ENCODE measurements at places on chromosomes 11 and 22.

DNA sequence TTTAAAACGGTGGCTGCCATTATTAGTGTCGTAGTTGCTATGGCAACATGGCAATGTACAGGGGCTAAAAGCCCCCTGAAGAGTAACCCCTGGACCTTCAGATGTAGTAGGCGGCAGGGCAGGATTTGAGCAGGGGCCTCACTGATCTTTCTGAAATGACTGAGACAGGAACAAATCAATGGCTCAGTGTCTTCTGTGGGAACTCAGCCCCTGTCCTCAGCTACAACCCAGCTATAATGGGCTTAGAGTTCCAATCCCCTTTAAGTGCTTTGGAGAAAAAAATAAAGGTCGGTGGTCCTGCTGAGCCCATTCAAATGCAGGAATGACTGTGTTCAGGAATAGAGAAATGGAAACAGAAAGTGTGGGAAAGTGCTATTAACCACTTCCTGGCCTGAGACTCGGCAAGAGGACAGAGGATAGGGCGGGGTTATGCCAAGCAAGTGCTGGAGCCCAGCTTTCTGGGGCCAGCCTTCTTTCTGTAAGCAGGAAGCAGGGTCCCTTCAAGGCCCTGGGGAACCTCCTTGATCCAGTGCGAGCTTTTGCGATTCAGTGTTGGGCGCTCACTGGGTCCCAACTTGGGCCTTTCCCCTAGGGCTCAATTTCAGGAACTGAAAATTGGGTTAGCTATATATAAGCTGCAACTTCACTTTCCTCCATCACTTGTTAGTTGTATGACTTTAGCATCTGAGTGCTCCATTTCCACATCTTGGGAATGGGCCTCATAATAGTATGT, 6.1 kb upstream of the CD82 start:
- DNase-seq = no peak

DNA sequence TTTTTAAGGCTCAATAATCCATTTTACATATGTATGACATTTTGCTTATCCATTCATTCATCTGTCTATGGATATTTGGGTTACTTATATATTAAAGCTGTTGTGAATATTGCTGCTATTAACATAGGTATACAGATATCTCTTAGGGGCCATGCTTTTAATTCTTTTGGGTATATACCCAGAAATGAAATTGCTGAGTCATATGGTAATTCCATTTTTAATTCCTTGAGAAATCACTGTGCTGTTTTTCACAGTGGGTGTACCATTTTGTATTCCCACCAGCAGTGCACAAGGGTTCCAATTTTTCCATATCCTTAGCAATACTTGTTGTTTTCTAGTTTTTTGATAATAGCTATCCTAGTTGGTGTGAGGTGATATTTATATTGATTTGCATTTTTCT, 19.0 kb downstream of the PRMT3 start:
- DNase-seq = no peak

DNA sequence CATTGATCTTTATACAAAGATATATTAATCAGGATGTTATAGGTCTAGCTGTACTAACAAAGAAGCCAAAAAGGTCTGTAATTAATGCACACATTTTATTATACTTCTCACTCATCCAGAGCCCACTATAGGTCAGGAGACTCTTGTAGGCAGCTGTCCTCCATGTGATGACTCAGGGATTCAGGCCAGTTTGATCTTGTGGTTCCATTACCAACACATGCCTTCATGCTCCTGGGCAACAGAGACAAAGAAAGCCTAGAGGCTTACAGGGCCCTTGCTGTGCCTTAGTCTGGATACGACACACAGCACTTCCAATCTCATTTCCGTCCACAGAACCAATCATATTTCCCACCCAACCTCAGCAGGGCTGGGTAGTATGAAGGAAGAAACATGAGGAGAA, 150.3 kb upstream of the NCAM1 start:
- DNase-seq = no peak

DNA sequence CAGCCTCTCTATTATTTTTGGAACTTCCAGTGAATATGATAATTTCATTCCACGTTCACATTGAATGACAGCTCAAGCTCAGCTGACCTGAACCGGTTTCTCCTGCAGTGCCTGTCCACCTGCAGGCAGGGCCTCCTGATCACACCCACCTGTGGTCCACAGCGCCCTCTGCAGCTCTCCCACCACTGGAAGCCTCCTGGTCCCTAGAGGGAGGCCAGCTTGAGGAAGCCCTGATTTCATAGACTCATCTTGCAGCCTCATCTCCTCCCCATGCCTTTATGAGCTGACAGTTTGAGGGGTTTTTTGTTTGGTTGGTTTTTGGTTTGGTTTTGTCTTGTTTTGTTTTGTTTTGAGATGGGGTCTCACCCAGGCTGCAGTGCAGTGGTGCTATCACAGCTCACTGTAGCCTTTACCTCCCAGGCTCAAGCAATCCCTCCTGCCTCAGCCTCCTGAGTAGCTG, 29.9 kb upstream of the MALAT1 start:
- DNase-seq = no peak

GRCh38 chr11:107733518-107733917, 21.7 kb upstream of the SLN start:
- no peak for DNase-seq

- no peak for DNase-seq
Measured at GRCh38 chr11:122850076-122850631, 11.9 kb downstream of the CRTAM start.

GRCh38 chr11:75233754-75234172, 6.8 kb upstream of the TPBGL start:
- peak; percentile 10 for DNase-seq

DNA sequence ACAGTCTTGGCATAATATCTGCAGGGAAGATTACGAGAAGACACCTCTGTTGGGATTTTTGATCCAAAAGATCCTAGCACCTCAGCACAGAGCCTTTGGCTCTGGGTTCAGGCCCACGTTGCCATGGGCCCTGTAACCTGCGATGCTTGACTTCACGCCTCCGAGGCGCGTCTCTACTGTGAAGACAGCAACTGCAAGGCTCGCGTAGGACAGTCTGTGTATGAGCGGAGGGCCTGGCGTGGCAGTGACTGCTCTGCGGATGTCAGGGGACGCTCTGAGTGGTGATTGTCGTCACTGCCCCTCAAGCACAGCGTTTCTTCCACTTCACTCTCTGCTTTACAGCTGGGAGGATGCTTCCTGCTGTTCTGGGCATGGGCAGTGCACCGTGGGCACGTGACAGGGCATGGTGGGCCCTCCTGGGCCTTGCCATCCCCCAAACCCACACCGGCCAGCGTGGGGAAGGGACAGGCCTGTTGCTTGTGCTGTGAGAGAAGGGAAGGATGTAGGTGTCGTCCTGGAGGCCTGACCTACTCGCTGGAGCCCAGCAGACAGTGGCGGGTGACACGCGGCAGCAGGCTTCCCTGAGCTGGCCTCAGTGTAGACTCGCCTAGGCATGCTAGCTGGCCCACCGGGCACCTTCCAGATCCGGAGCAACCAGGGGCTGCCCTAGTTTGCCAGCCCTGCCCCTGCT, 26.5 kb downstream of the GLB1L2 start:
- DNase-seq = no peak

- no peak for DNase-seq
Measured at GRCh38 chr22:50169774-50170341, 673 bp upstream of the PANX2 start.

- DNase-seq = no peak
Measured at GRCh38 chr11:73894725-73895335, 18.0 kb downstream of the PAAF1 start.

DNA sequence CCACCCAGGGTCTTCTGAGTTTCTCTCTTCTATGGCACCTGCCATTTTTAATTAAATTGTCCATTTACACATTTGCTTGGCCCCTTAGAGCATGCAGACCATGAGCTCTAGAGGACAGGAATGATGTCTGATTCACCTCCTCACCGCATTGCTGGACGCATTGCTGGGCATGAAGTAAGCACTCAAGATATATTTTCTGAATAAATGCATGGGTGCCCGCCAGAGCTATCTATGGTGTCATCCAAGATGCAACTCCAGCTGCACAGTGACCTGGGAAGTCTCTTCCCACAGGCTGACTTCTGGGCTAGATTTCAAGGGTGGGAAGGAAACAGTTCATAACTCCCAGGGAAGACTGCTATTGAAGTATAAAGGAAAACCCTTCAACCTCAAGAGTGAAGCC, 66.6 kb upstream of the ASPHD2 start:
- no peak for DNase-seq

GRCh38 chr11:1807264-1807995, 27.4 kb upstream of the SYT8 start:
- no peak for DNase-seq

- no peak for DNase-seq
Measured at GRCh38 chr11:103499710-103500340, 390.6 kb downstream of the DYNC2H1 start.

GRCh38 chr22:50123119-50123518, 33.3 kb downstream of the MOV10L1 start:
- no peak for DNase-seq

DNA sequence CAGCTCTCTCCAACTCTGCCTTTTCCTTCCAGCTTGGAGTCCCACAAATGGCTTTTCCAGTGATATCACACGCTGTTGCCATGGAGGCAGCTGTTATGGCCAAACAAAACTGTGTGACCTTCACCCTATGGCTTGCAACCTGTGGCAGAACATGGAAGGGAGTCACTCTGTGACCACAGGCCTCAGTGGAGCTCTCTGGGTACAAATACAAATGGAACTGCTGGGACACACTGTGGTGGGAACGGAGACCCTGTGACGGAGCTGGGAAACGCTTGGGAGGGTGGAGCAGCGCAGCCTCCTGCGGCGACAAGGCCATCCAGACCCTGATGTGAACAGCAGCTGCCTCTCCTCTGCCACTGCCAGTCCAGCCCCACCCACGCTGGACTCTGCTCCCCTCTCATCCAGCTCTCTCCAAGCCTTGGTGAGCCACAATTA, 162.5 kb downstream of the ETS1 start:
- no peak for DNase-seq

DNA sequence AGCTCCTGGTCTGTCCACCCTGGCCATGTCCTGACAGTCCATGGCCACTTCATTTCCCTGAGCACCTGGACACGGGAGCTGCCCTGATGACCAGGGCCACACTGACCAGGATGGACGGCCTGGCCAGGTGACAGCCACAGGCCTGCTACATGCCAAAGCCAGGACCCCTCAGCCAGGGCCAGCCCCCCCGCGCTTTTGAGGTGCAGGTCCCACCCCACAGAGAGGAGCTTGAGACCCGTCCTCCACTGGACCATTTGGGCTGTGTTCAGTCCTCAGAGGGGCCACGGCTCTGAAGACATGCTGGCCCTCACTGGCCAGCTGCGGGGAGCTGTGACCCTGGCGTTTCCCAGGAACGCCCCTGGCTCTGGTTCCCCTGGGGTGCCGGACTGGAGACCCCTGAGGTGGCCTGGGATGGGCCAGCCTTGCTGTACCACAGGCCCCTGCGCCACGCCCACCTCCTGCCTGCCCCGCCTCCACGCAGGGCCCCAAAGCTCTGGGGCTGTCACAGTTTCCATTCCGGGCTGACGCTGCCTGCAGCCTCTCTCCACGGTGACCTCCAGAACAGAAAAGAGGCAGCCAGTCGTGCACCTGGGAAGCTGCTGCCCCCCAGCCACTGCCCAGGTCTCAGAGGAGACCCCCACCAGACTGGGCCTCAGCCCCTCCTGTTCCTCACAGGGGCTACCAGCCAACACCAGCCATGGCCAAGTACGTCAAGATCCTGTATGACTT, 18.2 kb downstream of the EPS8L2 start:
- no peak for DNase-seq

- DNase-seq = no peak
Measured at GRCh38 chr11:64053699-64054098, 18.0 kb downstream of the FLRT1 start.

DNA sequence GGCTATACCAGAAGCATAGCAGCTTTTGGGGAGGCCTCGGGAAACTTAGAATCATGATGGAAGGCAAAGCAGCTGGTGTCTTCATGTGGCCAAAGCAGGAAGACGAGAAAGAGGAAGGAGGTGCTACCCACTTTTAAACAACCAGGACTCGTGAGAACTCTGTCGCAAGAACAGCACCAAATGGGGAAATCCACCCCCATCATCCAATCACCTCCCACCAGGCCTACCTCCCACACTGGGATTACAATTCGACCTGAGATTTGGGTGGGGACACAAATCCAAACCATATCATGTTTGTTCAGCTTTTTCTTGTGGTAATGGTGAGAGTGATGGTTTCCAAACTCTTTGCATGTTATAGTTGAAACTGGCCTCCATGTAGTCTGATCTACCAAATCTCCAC, 32.5 kb upstream of the OR10D3 start:
- no peak for DNase-seq

GRCh38 chr11:119371778-119372182, 9.7 kb downstream of the USP2 start:
- no peak for DNase-seq
